ENCODE measurements at places on chromosomes 16 and 17.
A peak's percentile ranks its signal among the peaks of the same experiment; 100 is the strongest.

DNA sequence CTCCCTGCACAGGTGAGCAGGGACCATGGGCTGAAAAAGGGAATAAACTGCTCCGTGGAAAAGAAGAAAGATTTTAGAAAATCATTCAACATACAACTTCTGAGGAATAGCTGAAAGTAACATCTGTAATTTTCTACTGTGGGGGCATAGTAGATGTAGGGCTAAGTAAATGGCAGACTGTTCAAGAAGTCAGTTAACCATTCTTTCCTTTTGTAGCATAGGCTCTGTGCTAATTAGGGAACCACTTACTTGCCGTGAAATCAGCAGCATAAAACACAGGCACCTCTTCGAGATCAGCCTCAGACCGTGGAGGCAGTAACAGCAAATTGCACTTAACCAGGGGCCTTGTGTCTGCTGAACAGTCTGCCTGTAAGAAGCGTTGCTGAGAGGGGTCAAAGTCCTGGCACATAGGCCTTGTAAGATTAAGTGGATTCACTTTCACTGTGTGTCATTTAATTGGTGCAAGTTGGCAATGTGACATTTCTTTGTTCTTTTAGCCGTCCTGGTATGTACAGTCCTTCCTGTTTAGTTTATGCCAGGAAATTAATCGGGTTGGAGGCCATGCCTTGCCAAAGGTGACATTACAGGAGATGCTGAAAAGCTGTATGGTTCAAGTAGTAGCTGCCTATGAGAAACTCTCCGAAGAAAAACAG is 10.4 kb downstream of the COG1 start:
- no peak for DNase-seq

DNA sequence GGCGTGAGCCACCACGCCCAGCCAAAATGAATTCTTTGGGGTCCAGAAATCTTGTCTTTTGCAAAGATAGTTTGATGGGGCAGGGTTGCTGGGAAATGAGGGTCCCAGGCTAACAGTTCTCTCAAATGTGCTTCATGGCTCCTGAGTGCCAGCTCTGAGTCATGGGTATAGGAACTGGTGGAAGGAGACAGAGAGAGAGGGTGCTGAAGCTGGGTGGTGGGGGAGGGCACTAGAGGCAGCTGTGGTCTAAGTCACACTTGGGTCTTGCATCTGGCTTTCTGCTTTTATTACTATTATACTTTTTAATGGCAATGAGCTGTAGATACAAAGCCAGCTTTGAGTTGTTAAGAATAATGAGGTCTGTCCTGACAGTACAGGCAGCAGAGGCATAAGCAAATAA is 54.6 kb downstream of the PRKCA start:
- no peak for DNase-seq

- DNase-seq: no peak
Observed at GRCh38 chr16:67881621-67882161, 3.0 kb upstream of the NRN1L start.

- DNase-seq: no peak
Observed at GRCh38 chr17:16287563-16288027, 65.7 kb downstream of the CENPV start.

- DNase-seq: peak; percentile 65
Observed at GRCh38 chr16:15704545-15704987, 54.5 kb downstream of the NDE1 start.

GRCh38 chr17:352421-353212 is at the start of gene RPH3AL:
Gene RPH3AL (minus strand): TSS chr17:352807. CDS start chr17:327543, 25,264 bp downstream.
- DNase-seq: no peak

DNA sequence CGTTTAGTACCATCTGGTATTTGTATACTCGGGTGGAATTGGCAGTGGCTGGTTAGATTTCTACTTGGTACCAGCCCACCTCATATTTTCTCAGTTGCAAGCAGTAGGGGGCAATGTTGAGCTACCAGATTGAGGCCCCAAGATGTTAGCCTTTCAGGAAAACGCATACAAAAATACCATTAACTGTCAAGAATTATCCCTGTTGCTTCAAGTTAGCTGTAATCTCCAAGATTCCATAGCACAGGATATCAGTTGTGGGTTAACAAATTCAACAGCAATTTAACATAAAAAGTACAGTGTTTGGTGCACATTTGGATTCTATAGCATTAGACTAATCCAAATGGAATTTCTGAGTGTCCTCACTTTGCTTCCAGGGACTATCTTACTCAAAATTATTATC is 188.2 kb downstream of the FTO start:
- peak; percentile 53 for DNase-seq

GRCh38 chr16:57146735-57147134 is 39.1 kb downstream of the PSME3IP1 start:
- DNase-seq: no peak

DNA sequence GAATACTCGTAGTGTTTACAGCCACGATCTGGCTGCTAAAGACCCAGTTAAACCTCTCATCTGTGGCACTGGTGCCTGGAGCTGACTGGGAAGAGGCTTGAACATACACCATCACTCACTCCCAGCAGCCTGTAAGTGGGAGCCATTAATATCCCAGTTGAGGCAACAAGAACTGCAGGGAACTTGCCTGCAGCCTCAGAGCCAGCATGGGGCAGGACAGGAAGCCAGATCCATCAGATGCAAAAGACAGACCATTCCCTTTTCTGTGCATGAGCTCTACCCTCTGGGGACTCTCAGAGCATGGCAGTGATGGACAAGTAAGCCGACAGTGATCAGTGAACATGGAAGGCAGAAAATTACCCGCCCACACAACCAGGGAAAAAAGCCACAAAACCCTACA is 91.8 kb downstream of the TMEM132E start:
- DNase-seq: no peak

GRCh38 chr17:82103553-82104451 is 5.8 kb upstream of the FASN start:
- no peak for DNase-seq

GRCh38 chr16:53266156-53266555 is 168.1 kb upstream of the RBL2 start:
- DNase-seq: no peak

DNA sequence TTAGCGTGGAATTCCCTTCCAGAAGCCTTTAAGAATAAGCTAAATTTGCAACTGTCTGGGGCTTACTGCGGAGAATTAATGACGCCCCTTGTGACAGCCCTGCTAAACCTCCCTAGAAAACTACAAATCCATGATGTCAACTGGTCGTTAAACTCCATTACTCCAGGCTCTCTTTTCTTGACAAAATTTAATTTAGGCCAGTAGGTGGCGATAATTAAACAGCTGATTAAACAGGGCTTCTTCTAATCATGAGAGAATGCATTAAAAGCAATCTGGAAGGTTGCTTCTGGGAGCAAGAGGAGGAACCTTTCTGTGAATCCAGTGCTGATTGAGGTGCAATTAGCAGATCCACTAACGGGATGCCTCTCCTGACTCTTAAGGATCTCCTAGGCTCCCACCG is 8.1 kb upstream of the NLRP1 start:
- DNase-seq: no peak

- no peak for DNase-seq
Observed at GRCh38 chr16:51408357-51408756, 257.3 kb upstream of the SALL1 start.

- DNase-seq: no peak
Observed at GRCh38 chr17:64097196-64097936, 32.6 kb downstream of the ERN1 start.

DNA sequence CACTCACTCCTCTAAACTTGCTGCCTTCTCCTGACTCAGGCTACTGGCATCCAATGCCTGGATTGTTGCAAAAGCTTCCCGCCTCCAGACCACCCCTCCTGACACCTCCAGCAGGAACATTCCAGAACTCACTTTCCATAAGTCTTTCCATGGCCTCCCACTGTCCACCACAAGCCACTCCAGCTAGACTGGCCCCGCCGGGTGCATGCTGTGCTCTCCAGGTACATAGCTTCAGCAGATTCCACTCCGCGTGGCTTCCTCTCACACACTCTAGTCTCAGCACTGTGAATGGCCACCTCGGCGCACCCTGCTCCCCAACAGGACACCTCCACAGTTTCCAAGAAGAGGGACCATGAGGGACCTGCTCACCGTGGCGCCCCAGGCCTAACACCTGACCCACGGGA is 25.9 kb upstream of the FAAP100 start:
- no peak for DNase-seq

GRCh38 chr16:85999778-86000177 is 100.8 kb downstream of the IRF8 start:
- no peak for DNase-seq

DNA sequence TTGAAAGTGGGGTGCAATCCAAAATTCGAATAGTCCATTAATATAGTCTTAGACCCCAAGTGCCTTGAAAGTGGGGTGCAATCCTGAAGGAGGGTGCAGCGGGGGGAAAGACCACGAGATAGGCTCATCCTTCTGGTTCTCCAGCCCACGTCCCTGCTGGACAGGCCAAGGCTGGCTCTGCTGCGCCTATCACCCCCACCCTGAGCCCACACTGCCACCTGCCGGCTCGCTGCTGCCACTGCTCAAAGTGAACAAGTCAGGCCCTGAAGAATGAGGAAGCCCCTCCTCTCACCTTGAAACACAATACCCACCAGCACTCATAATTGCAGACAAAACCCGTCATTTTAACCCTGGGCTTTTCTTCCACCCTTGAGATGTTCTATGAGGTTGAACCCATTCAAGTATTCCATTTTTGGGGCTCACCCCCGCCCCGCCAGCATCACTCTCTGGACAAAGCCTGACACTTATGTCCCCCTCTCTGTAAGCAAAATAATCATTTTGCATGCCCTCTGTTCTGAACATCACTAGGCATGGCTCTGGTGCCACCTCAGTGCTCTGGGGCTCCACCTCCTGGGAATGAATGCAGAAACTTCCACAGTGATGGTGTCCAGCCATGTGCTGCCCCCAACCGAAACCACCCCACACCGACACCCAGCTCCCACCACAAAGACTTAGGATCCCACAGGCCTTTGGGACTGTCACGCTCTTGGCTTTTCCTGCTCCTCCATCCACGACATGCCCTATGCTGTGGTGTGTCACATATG is 56.8 kb downstream of the BEAN1 start:
- DNase-seq: peak; percentile 73

DNA sequence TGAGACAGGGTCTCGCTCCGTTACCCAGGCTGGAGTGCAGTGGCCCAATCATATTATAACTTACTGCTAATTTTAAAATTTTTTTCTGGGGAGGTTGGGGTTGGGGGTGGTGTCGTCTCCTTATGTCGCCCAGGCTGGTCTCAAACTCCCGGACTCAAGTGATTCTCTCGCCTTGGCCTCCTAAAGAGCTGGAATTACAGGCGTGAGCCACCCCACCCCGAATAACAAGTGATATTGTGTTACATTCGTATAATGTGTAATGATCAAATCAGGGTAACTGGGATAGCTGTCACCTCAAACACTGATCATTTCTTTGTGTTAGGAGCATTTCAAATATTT is 16.2 kb upstream of the KPNA2 start:
- no peak for DNase-seq

- no peak for DNase-seq
Observed at GRCh38 chr16:69804297-69804696, 42.2 kb downstream of the WWP2 start.

- no peak for DNase-seq
Observed at GRCh38 chr16:67518676-67519075, 10.0 kb upstream of the RIPOR1 start.

GRCh38 chr16:11384184-11384955 is 39.1 kb downstream of the RMI2 start:
- no peak for DNase-seq

- DNase-seq: no peak
Observed at GRCh38 chr16:86510465-86511261, at the start of gene FOXF1. Gene FOXF1 (plus strand): TSS chr16:86510527. CDS start chr16:86510570, 43 bp downstream.

DNA sequence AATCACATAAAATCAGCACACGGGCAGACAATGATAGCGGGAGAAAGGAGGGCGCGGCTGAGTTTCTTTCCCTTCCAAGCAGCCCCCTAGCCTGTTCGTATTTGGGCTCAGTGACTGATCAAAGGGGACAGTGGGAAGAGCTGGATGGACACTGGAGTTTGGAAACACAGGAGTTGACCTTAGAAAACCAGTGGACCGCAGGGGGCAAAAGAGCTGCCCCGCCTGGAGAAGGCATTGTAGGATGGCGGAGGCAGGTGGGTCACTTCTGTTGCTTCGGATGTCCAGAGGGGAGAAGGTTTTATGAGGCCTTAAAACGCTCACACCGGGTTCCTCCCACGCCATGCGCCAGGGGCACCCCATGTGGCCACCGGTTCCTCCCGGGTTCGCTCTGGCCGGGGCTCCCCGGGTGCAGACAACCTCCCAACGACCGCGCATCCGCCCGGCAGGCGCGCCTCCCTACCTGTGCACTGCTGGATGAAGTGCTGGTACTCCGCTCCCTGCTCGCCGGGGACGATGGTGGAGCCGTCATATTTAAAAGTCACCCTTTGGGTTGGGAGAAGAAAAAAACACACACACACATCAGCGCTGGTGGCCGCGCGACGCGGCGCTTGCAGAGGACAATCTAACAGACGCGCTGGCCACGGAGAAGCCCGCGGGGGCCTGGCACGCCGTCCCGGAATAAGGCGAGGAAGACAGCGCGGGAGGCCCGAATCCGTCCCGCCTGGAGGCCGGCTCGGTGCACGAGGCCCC is 662 bp downstream of the COTL1 start:
- DNase-seq: peak; percentile 68

- DNase-seq: no peak
Observed at GRCh38 chr16:4382795-4383357, 11.2 kb downstream of the VASN start.

DNA sequence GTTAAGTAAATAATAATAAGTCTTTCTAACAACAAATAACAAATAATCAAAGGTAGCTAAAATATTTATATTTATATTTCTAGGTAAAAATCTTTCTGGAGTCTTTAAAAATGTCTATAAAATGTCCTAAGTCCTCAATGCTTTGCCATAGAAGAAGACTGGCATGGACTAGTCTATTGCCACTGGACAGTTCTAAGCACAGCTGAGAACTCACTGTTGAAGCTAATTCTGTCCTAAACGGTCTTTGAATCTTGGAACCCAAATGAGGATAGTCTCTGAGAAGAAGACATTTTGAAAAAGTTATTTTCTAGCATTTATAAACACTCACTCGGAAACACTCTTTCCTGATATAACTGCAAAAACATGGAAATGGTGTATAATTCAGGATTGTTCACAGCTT is 539 bp downstream of the MYH8 start:
- DNase-seq: no peak

GRCh38 chr17:10172241-10172741 is 26.1 kb downstream of the GAS7 start:
- no peak for DNase-seq

DNA sequence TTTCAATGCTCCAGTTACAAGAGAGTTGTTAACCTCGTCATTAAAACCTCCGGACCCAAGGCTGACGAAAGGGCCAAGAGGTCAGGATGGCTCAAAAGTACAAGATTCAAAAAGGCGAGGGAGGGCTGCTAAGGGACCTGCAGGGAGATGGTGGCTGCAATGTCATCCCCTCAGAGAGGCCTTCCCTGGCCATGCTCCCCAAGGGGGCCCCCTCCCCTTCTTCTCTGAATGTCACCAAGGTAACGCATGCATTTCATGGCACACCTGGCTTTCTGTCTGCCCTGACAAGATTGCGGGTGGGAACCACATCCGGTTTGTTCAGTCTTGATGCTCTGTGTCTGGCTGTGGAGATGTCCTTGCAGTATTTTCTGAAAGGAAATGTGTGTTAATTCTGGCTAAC is 89.9 kb downstream of the C16orf78 start:
- peak; percentile 50 for DNase-seq

Measured in stimulated activated naive CD8-positive, alpha-beta T cell treated with anti-CD3 and anti-CD28 coated beads, Interleukin-15, amount 100 ng/mL, for 72 hours (primary cell).